ENCODE measurements at places on chromosomes 12 and 14.
A peak's percentile ranks its signal among the peaks of the same experiment; 100 is the strongest.

GRCh38 chr14:103932791-103933490, 4.7 kb downstream of the TDRD9 start:
- DNase-seq: no peak

GRCh38 chr12:46369474-46370379, 2.8 kb downstream of the SLC38A2 start:
- no peak for DNase-seq

DNA sequence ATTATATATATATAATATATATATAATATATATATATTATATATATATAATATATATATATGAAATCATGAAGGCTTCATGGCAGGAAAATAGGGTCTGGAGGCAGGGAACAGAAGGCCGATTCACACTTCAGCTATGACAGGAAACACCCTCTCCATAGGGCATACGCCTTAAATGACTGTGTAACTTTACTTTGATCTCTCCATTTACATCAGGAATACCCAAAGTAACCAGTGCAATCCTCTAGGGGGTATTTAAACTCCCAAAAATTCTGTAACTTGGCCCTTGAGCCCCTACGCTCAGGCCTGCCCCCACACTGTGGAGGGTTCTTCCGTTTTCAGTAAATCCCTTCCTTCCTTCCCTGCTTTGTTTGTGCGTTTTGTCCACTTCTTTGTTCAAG, 40.4 kb upstream of the PPP2R5C start:
- no peak for DNase-seq

- no peak for DNase-seq
Observed at GRCh38 chr12:116320791-116321217, 43.3 kb upstream of the MED13L start.

DNA sequence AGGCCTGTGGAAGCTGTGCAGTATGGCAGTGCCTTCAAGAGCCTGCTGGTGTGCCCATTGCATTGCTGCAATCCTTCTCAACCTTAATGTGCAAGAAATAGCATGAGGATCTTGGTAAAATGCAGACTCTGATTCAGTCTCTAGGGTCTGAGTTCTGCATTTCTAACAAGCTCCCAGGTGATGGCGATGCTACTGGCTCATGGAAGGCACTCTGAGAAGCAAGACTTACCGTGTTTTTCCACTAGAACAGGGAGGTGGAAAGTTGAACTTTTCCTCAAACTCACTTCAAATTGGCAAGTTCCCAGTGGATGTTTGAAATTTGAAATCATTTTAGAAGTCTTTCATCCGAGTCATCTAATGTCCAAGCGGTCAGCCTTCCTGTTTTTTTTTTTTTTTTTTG, 55.5 kb downstream of the MYRFL start:
- DNase-seq: no peak

GRCh38 chr12:93782853-93783252, 105.7 kb downstream of the CRADD start:
- DNase-seq: no peak

GRCh38 chr14:73295198-73295796, 58.0 kb downstream of the PAPLN start:
- peak; percentile 38 for DNase-seq

- no peak for DNase-seq
Observed at GRCh38 chr12:2356601-2357125, 303.9 kb downstream of the CACNA1C start.

GRCh38 chr12:1716215-1716862, 25.5 kb downstream of the ADIPOR2 start:
- no peak for DNase-seq

DNA sequence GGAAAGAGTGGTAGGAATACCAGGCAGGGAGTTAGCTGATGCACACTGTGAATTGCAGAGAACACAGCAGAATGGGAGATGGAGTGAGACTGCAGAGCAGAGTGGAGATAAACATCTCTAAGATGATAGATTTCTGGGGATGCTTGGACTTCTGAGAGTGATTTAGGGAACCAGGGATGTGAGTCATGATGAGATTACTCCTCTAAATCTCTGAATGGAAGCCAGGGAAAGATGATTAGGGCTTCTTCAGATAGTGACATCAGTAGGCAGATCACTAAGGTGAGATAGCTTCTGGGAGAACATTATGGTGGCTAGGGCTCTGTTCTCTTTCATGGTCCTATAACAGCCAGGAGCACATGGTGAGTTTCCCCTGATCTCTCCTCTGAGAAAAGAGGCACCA, 501.5 kb upstream of the USP15 start:
- DNase-seq: no peak

DNA sequence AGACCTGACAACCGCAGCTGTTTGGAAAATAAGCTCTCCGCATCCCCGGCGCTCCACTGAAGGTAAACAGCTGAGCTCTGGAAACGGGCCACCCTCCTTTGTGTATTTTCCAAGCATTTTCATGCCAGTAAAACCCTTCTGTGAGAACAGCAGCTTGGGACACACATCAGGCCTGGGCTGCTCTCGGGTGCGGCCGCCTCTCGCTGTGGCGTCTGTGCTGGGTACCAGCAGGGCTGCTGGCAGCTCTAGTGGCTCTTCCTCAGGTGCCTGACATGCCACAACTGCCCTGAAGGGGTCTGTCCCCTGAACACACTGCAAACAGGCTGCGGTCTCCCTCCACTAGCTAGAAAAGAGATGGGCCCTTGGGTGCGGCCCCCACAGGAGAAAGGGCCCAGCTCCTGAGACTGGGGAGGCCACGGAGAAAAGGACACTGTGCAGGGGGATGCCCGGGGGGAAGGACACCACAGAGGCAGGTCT, 96.3 kb downstream of the ITPK1 start:
- peak; percentile 65 for DNase-seq

- no peak for DNase-seq
Observed at GRCh38 chr12:48967991-48968390, 3.5 kb downstream of the WNT10B start.

GRCh38 chr14:78950649-78951048, 780.5 kb downstream of the NRXN3 start:
- DNase-seq: no peak

GRCh38 chr12:84594157-84594556, 318.4 kb downstream of the SLC6A15 start:
- no peak for DNase-seq

- no peak for DNase-seq
Observed at GRCh38 chr14:71403656-71404055, 496.4 kb downstream of the PCNX1 start.

DNA sequence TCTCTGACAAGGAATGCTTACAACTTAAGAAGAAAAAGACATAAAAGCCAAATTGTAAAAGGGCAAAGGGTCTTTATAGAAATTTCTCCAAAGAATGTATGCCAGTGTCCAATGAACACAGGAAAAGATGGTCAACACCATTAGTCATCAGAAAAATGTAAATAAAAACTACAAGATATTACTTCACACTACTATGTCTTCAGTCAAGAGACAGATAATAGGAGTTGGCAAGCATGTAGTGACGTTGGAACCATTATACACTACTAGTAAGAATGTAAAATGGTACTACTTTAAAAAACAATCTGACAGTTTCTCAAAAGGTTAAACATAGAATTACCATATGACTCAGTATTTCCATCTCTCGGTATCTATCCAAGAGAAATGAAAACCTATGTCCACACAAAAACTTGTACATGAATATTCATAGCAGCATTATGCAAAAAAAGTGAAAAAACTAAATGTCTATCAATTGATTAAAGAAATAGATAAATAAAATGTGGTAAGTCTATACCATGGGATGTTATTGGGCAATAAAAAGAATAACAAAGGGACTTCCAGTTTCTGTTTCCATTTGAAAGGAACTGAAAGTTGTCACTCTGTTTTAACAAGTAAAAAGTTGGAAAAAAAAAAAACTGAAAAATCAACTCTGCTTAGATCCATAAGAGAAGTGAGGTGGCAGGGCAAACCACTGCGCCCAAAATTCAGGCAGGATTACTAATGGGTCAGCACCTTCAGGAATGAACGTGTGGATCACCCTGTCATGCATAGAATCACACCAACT, 69.8 kb downstream of the ALG10B start:
- no peak for DNase-seq

GRCh38 chr12:27498149-27498548, 25.9 kb upstream of the PPFIBP1 start:
- no peak for DNase-seq

- no peak for DNase-seq
Observed at GRCh38 chr12:40827683-40828592, 135.7 kb downstream of the CNTN1 start.

GRCh38 chr12:20040831-20041230, 327.5 kb upstream of the PDE3A start:
- no peak for DNase-seq

DNA sequence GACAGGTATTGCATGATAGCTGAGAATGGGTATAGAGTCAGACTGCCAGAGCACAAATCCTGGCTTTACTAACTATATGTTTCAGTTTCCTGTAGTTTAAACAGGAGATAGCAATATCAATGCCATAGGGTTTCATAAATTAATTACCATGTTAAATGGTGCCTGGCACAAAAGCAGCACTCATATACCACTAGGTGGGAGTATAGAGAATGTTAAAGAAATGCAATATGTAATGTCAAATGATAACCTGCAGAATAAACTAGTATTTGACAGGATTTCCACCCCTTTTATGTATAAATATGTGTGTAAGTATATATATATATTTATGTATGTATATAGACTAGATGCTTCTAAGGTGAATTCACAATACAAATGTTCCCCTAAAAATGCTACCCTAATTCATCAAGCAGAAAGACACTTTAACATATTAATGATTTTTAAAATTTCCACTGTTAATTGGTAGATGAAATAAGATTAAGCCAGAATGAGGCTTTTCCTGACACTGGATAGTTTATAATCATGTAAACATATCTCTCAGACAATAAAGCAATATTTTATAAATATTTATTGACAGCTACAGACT, 8.6 kb downstream of the WDR89 start:
- no peak for DNase-seq

- no peak for DNase-seq
Observed at GRCh38 chr14:51988221-51988620, 1.1 kb upstream of the RTRAF start.

DNA sequence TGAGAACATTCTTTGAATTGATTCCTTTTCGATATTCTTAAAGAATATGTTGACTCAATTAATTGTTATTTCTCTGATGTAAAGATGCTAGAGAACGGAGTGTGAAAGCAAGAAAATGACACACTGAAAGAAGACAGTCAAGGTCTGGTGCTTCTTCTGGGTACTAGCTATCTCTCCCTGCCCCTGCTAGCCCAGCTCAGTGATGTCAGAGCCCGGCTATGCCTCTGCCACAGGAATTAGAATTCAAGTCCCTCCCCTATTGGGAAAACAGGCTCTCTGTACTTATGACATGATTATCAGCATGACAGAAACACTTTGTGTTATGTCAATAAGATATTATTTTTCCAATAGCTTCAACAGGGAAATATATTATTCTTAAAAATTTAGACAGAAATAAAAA, 252.4 kb downstream of the KCNC2 start:
- DNase-seq: no peak

DNA sequence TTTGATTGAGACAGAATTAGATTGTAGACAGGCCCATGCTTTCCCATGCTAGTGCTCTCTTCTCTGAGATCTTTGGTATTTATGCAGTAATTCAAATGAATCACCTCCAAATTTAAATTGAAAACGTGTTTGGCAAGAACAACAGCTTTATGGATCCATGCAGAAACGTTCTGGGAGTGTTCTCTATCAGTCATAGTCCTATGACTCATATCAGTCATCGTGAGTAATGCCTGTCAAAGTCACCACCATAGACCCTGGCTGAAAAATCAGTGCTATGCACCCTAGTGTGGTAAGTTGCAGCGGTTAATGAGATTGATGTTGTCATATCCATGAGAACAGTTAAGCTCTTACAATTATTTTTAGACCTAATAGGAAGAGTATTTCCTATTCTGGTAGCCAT, 90.1 kb upstream of the FOXG1 start:
- DNase-seq: no peak

GRCh38 chr12:13198241-13198640, 1.7 kb downstream of the EMP1 start:
- no peak for DNase-seq

DNA sequence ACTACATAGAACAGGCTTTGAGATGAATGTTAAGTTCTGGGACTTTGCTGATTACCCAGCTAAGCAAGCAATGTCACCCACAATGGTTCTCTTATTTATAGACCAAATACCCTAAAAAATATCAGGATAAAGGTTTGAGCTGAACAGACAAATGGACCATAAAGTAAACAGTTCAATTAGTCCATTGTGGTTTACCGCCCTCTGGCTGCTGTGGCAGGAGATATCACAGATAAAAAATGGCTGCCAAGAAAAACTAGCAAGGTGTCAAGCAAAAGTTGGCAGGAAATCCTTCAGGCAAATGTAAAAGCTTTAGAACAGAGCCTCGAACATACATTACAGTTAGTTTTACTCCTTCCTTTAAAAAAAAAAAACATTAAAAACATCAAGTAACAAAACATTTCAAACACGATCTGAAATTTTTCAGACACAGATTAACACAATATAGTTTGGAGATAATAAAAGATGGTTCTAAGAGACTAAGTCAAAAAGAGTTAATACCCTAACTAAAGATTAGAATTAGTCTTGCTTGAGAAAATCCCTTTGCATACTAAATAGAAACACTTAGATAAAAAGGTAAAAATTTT, 41.3 kb downstream of the MED13L start:
- no peak for DNase-seq

- DNase-seq: no peak
Observed at GRCh38 chr12:116142936-116143898, 134.3 kb downstream of the MED13L start.

DNA sequence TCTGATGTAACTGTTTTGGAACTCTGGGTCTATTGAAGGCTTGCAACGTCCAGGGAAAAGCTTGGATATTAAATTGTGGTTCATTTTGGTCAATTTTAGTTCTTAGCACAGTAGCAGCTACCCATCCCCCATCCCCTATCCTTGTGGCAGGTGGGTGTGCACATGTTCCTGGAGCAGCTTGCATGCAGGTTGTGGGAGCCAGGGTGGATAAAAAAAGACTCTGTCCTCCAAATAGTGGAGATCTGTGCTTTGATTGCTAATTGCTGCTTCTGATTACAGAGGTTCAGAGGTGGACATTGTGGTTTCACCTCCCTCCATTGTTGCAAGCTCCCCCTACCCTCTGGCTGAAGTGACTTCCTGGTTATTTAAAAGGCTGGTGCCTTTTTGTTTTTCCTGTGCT, 23.1 kb downstream of the ATP23 start:
- DNase-seq: no peak

DNA sequence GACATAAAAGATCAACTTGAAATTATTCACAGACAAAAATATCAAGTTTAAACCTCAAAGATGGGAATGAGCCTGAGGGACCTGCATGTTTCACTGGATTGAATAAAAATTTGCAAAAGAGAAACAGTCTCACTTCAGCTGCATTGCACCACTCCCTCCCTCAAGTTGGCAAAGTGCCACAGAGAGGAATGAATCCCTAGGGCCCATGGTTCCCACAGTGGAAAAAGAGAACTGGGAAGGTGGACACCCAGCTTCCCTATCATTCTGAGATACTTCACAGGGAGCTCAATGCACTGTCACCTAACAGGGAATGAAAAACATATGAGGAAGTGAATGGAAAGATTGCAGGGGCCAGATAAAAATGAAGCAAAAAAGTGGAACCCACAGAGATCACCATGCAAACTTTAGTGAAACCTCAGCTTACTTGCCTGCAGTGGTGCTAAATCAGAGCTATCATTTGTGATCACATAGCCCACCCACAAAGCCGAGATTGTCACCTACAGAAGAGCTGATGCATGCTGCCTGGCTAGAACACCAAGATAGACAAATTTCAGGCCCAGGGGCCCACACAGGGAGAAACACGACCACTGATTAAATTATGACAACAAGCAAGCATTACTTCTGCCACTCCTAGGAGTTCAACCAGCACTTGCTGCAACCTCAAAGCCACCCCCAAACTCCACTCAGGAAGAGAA, 911.3 kb downstream of the LRFN5 start:
- no peak for DNase-seq
